ENCODE measurements at places on chromosomes 4 and X.

GRCh38 chrX:17411205-17411604 lies 36.2 kb downstream of the NHS start:
- peak; percentile 7 for DNase-seq

GRCh38 chrX:70172221-70172620 lies 5.1 kb upstream of the DGAT2L6 start:
- DNase-seq: no peak

- no peak for DNase-seq
These were observed 88.4 kb upstream of the SLC7A11 start for GRCh38 chr4:138330531-138330930.

GRCh38 chrX:153933748-153934147 lies 1.1 kb downstream of the NAA10 start:
- no peak for DNase-seq

- no peak for DNase-seq
These were observed 121.2 kb downstream of the VEGFC start for GRCh38 chr4:176671532-176671931.

GRCh38 chr4:64192731-64193412 lies 216.4 kb downstream of the TECRL start:
- DNase-seq: no peak

DNA sequence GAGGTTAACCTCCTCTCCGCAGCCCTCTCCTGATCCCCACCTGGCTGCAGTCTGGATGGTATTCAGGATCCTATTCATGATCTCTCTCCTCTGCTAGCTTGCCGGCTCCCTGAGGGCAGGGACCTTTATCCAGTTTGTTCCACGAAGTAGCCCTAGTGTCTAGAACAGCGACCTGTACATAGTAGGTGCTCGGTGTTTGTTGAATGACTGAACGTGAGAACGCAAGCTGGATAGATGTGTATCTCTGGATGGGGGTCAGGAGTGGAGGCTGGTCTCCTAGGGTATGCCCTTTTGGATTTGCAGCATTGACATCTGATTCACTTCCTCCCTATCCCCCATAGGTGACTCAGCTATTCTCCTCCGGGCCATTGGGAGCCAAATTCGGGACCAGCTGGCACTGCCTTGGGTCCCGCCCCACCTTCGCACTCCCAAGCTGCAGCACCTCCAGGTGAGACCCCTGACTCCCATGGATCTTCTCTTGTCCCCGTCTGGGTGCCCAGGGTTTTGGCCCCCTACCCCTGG lies 7.3 kb downstream of the CCDC22 start:
- DNase-seq: no peak

- DNase-seq: no peak
These were observed 22.3 kb downstream of the RBMX start for GRCh38 chrX:136858007-136858756.

- no peak for DNase-seq
These were observed 37.6 kb downstream of the PHKA1 start for GRCh38 chrX:72676465-72676864.

- no peak for DNase-seq
These were observed 449.3 kb downstream of the IL15 start for GRCh38 chr4:142085513-142086292.

DNA sequence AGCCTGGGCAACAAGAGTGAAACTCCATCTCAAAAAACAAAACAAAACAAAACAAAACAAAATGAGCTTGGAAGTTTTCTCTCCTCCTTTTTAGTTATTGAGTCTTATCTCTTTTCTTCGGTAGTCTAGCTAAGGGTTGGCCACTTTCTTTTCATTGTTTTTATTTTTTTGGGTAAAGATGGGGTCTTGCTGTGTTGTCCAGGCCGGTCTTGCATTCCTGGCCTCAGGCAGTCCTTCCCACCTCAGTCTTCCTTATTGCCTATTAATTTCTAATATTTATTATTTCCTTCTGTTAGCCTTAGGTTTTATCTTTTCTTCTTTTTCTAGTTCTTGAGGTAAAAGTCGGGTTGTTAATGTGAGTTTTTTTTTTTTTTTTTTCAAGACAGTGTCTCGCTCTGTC lies 16.4 kb downstream of the METAP1 start:
- no peak for DNase-seq

GRCh38 chr4:19092797-19093196 lies 1071.2 kb upstream of the LCORL start:
- DNase-seq: no peak

GRCh38 chrX:139297638-139298037 lies 232.9 kb upstream of the F9 start:
- no peak for DNase-seq

DNA sequence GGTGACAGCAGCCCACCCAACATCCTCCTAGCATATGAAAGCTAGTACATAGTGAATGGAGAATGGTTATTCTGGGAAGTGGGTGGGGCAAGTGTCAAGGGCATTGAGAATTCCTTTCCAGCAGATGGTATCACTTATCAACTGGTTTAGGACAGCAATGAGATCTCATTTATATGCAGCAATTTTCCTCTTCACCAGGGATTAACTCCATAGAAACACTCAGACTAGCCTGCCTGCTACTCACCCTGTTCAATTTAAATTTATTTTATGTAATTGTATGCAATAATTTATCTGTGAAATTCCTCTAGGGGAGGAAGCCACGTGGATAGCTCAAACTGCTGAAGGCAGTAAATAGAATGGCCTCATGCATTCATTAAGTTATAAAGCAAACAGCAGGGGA lies 101.6 kb upstream of the MID1IP1 start:
- DNase-seq: no peak

DNA sequence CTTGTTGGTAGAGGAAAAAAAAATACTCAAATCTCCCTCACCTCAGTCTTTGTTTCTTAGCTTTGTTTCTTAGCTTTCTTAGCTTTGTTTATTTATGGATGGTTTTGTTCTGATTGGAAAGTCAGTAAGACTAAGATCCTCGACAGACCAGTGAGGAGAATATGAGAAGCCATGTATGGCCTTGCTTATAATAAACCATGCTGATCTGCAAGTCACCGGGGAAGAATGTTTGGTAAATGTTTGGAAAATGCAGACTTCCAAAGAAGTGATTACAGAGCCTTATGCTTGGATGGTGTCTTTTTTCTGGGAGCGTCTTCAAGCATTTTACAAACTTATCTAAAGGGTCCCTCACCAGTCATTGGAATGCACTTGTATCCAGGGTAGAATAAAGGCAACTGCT lies 90.1 kb upstream of the NOCT start:
- no peak for DNase-seq

DNA sequence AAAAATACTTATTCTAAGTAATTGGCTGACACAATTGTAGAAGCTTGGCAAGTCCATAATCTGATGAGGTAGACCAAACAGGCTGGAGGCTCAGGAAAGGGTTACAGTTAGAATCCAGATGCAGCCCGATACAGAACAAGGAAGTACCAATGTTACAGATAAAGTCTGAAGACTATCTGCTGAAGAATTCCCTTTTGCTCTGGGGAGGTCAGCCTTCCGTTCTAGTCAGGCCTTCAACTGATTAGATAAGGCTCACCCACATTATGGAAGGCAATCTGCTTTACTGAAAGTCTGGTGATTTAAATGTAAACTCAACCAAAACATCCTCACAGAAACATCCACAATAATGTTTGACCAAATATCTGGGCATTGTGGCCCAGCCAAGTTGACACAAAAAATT lies 7.4 kb upstream of the DYNLT3 start:
- no peak for DNase-seq

- no peak for DNase-seq
These were observed 125.3 kb upstream of the PABPC4L start for GRCh38 chr4:134326866-134327265.

DNA sequence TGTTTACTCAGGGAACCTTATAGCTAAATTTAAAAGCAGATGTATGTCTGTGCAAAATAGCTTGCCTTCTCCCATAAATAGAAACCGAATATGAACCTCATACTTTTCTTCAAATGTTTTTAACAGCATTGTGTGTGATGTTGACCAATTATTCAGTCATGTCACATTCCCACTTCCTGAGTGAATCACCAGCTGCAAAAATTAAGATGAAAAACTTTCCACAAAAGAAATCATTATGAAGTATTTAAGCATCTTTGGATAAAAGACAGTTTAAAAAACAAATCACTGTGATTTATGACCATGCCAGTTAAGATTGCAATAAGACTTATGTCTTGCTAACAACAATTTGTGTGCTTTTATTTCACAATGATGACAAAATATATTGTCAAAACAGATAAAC lies 220.1 kb downstream of the PDGFC start:
- no peak for DNase-seq

DNA sequence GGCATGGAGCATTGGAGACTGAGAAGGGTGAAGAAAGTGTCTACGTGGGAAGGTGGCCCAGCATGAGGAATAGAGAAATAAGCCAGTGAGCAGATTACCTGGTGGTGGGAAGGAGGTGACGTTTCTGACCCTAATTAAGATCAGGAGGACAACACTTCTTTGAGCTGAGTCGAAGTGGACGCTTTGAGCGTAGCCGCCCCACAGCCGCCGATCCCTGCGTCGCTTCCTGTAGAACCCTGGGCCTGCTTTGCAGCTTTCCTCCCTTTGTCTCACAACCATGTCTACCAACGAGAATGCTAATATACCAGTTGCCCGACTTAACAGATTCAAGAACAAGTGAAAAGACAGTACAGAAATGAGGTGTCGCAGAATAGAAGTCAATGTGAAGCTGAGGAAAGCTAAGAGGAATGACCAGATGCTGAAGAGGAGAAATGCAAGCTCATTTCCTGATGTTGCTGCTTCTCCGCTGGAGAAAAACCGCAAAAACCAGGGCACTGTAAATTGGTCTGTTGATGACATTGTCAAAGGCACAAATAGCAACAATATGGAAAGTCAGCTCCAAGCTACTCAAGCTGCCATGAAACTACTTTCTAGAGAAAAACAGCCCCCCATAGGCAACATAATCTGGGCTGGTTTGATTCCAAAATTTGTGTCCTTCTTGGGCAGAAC lies 6.4 kb upstream of the ANTXR2 start:
- no peak for DNase-seq

DNA sequence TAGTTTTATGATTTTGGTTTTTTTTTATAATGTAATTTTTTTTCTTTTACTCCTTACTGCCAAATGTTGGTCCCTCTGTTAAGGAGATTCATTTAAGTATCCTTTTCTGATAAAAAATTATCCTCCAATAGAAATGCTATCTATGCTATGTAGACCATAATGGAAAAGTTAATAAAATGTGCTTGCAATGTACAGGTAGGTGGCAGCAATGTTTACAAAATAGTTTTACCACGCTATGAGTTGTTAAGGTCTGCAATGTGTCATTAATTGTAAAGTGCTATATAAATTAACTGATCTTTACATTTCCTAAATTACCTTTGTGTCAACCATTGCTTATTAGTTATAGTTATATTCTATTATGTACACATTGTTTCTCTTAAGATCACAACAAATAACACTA lies 3.8 kb upstream of the CENPC start:
- peak; percentile 59 for DNase-seq

DNA sequence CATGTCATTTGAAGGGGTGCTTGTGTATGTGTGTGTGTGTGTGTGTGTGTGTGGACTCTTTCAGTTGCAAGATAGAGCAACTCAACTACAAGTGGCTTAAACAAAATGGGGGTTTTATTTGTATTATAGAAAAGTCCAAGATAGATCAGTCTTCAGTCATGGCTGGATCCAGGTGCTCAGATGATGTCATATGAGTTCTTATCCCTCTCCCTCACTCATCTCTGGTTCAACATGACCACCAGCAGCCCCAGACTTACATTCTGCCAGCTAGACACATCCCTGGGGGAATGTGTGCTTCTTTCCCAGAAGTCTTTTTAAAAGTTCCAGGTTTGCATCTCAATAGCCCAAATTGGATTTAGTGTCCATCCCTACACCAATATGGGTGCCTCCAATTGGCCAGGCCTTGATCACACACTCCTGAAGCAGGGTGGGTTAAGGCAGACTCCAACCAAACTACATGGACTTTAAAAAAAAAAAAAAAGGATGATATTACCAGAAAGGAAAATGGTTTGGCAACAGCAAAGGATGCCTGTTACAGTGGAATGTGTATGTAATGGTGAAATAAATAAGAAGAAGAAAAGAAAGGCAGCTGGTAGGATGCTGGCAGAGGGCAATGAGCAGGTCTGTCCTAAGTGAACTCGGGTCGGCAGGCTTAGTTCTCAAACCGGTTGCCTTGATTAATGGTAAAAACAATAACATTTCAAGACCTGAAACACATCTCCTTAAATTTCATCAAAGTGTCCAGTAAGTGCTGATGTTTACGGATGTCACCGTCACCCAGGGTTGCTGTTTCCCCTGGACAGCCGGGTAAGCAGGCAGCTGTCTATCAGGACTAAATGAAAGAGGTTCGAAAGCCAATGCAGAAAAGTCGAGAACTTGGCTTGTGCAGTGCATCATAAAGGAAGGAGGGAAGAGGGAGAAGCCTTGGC lies 107.7 kb downstream of the SMIM20 start:
- DNase-seq: peak; percentile 22

GRCh38 chr4:20119141-20119540 lies 132.6 kb upstream of the SLIT2 start:
- no peak for DNase-seq

- DNase-seq: no peak
These were observed 466 bp downstream of the DLG3 start for GRCh38 chrX:70444946-70445656.

- peak; percentile 24 for DNase-seq
These were observed at the start of gene ELF4 for GRCh38 chrX:130110379-130111219. TSS of gene ELF4 (minus strand) at chrX:130110497. CDS start at chrX:130081330, 29,167 bp downstream.

- no peak for DNase-seq
These were observed 157.1 kb upstream of the FTHL17 start for GRCh38 chrX:31228909-31229308.

DNA sequence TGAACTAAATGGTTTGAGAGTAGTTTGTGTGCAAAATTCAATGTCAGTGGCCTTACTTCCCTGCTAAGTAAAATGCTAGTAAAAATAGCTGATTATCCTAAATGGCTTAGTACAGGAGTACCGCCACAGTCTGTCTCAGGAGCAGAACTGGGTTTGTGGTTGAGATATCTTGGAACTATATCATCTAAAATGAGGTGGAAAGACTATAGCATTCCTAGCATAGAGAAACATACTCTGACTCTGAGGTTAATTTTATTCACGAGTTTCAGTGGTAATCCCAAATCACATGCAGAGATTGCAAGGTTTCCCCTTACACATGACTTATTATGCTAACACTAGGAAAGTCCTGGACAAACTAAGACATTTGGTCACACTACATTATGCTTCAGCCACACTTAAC lies 70.4 kb downstream of the OR13H1 start:
- DNase-seq: no peak

- DNase-seq: peak; percentile 75
These were observed 100.1 kb upstream of the VCX3B start for GRCh38 chrX:8364369-8365141.

DNA sequence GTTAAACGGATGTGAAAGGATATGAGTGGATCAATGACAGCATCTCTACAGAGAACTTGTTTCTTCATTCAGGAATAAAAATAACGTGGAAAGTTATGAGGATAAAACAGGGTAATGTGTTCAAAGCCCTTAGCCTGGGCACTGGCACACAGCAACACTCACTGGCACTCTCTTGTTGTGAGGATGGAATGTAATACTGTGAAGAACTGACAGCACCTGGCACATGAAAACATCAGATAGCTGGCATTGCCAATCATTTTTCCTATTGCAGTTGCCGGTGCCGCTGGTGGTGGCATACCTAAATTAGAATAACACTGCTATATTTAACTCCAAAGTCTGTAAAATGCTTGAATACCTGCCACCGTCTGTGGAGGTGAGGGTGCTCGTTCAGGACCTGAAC lies 1061.2 kb downstream of the DMD start:
- DNase-seq: no peak

- peak; percentile 27 for DNase-seq
These were observed 761 bp downstream of the FGFRL1 start for GRCh38 chr4:1012034-1012739.

- DNase-seq: no peak
These were observed 354.0 kb downstream of the HS3ST1 start for GRCh38 chr4:11074581-11075241.
